ENCODE measurements at places on chromosomes 12 and 14.

DNA sequence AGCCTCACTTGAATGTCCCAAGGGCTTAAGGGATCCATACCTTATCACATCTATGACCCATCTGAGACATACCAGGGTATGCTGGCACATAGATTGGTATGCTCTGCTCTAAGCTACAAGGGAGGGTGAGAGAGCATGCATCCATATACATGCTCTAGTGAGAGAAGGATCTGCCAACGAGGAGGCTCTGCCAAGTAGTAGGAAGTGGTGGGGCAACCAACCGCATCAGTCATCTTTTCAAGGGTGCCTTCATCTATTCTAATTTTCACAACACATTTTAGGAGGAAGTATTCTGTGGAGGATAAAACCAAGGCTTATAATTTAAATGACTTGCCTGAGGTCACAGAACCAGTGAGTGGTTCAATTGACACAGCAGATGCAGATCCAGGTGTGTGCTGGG is 6.6 kb upstream of the PPM1A start:
- no peak for DNase-seq

- no peak for DNase-seq
Measured at GRCh38 chr12:51216642-51217041, 1.2 kb downstream of the POU6F1 start.

GRCh38 chr12:12088761-12089160 is 18.0 kb downstream of the BCL2L14 start:
- DNase-seq: no peak

- no peak for DNase-seq
Measured at GRCh38 chr12:104653730-104654664, 197.2 kb downstream of the CHST11 start.

GRCh38 chr12:90770861-90771260 is 184.1 kb downstream of the CCER1 start:
- no peak for DNase-seq

DNA sequence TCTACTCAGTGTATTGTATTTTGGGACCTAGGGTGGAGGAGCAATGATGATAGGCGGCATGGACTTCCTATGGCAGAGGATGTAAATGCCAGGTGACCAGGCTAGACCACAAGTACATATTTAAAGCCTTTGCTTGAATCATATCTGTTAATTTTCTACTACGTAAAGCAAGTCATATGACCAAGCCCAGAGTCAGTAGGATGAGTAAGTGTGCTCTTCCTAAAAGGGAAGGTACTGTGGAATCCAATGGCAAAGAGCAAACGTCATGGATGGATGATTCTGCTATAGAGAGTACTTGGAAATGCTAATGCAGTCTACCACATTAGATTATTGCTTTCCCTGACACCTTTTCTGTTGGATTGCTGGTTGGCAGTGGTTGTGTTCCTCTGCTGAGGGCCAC is 16.8 kb downstream of the GPATCH2L start:
- no peak for DNase-seq

GRCh38 chr14:104864267-104865080 is 594 bp upstream of the CEP170B start:
- DNase-seq: no peak

GRCh38 chr12:64025174-64025958 is 180.9 kb downstream of the SRGAP1 start:
- DNase-seq: no peak

DNA sequence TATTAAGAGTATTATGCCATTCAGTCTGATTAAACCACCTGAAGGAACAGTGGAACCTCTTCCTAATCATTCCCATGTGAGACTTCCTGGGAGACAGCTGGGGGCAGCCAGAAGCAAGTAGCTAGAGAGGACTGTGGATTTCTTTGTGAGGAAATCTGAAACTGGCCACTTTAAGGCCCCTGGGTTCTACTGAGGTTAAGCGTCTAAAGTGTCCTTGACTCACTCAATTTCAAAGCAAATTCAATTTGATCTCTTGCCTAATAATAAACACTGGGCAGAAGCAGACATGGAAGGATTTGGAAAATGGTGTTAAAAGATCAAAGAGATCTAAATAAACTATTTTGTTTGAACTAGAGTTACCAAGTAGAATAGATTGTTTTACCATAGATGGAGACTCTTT is 909.9 kb downstream of the NRXN3 start:
- DNase-seq: no peak

DNA sequence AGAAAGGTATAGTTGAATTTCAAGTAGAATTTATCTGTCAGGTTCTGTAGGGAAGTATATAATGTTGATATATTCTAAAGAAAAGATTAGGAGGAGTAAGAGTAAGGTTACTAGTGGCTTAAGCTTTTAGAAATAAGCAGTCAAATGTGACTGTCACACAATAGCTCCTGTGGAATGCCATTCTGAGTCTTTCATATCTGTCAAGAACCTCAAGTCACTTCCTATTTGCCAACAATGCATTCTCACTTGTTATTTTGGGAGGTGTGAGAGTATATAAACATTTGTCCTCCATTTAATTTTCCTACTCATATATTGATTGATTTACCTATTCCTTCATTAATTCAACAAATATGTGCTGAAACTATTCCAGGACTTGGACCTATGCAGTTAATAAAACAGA is 11.7 kb downstream of the CLEC9A start:
- no peak for DNase-seq

- DNase-seq: no peak
Measured at GRCh38 chr14:65206078-65206447, 103.7 kb upstream of the MAX start.

GRCh38 chr14:104342435-104343293 is 204.3 kb downstream of the KIF26A start:
- no peak for DNase-seq

GRCh38 chr14:53875324-53875897 is 81.2 kb downstream of the BMP4 start:
- DNase-seq: no peak

DNA sequence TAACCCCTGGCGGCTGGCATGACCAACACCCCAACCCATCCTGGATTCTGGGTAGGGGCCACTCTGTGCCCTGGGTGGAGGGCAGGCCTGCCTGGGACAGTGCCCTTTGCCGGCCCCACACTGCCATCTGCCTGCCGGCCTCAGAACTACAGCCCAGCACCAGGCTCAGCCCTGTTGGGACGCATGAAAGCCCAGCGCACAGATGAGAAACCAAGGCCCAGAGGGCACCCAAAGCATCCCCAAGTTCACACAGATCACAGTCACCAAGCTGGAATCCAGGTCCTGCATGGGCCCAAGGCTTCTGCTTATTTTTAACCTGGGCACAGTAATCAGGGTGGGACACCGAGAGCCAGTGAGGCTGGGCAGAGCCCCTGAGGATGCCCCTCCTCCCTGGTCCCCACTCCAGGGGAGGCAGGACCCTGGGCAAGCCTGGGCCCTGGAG is 26.2 kb downstream of the RFLNA start:
- peak; percentile 37 for DNase-seq

DNA sequence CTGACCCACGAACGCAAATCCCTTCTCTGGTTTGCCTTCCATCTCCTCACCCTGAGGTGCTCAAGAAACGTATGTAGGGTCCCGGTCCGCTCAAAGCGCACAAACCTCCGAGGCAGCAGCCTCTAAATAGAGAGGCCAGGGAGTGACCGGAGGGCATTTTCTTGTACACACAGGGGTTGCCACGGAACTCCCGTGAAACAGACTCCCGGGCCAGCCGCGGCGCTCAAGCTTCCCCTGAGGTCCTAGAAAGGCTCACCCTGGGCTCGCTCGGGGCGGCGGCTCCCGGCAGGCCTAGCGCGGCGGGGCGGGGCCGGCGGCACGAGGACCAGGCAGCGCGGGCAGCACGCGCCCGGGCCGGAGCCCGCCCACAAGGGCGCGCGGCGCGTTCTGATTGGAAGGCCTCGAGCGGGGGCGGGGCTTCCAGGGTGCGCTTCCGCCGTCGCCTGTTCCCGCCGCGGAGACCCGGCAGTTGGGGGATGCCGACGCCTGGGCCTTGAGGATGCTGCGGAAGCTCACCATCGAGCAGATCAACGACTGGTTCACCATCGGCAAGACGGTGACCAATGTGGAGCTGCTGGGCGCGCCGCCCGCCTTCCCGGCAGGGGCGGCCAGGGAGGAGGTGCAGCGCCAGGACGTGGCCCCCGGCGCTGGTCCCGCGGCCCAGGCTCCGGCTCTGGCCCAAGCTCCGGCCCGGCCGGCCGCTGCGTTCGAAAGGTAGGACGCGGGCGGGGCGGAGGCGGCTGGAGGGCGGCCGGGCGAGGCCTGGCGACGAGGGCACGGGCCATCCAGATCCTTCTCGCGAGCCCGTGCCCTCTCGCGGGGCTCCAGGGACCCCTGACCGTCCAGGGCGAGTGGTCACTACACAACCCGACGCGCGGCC is at the start of gene TDRD9:
TDRD9 (plus strand) TSS at position 446 of the 880 bp plus-strand sequence; CDS start at position 500, 54 bp downstream.
- DNase-seq: no peak

GRCh38 chr12:121767525-121768016 is 25.9 kb downstream of the RHOF start:
- DNase-seq: no peak

GRCh38 chr14:53890611-53891101 is 66.0 kb downstream of the BMP4 start:
- no peak for DNase-seq

DNA sequence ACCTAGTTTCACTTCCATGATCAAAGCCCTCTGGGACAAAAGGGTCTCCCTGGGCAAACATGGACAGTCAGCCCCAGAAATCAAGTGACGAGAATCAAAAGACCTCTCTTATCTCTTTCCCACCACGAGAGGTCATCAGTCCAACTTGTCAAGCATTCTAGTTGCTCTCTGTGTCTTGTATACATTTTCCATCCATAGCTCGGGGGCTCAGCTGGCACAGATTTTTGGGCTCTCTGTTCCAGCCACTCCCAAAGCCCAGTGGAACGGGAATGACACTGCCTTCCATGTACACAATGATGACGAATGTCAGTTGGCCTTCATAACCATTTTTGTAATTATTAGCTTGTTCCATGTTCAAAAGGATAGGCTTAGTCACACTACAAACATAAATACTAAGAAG is 29.7 kb downstream of the NOS1 start:
- no peak for DNase-seq

GRCh38 chr12:26156201-26156871 is 31.5 kb upstream of the BHLHE41 start:
- DNase-seq: no peak

DNA sequence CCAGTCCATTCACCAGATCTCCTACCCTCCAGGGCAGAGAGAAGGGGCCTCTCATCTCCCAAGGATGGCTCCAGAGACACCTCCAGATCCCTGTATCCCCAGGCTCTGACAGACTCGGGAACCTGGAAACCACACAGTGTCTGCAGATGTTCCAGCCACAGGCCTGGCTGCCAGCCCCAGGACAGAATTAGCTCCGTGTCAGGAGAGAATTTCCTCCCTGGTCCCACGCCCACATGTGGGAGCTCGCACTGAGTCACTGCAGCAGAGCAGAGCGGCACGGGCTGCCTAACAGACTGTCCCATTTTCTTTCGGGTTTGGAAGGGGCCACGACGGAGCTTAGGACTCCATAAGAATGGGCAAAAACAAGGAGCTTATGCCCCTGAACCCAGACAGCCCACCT is 33.6 kb downstream of the CMKLR1 start:
- DNase-seq: peak; percentile 19

GRCh38 chr12:101604132-101604531 is 9.4 kb downstream of the MYBPC1 start:
- no peak for DNase-seq

- DNase-seq: no peak
Measured at GRCh38 chr12:108318472-108319275, 20.4 kb downstream of the CMKLR1 start.

DNA sequence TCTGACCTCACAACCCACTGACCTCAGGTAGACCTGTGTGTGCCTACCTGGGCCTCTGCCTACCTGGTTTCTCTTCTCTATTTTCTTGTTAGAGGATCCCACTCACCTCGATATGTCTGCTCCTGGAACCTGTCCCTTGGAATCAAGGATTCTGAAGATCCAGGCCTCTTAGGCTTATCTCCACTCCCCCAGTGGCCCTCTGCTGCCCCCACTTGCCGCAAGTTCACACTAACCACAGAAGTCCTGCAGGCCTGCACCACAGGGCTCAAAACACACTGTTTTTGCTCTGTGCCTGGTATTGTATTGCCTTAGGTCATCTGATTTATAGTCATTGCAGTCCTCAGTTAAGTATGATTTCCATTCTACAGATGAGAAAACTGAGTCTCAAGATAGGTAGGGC is 15.3 kb upstream of the NRXN3 start:
- no peak for DNase-seq

DNA sequence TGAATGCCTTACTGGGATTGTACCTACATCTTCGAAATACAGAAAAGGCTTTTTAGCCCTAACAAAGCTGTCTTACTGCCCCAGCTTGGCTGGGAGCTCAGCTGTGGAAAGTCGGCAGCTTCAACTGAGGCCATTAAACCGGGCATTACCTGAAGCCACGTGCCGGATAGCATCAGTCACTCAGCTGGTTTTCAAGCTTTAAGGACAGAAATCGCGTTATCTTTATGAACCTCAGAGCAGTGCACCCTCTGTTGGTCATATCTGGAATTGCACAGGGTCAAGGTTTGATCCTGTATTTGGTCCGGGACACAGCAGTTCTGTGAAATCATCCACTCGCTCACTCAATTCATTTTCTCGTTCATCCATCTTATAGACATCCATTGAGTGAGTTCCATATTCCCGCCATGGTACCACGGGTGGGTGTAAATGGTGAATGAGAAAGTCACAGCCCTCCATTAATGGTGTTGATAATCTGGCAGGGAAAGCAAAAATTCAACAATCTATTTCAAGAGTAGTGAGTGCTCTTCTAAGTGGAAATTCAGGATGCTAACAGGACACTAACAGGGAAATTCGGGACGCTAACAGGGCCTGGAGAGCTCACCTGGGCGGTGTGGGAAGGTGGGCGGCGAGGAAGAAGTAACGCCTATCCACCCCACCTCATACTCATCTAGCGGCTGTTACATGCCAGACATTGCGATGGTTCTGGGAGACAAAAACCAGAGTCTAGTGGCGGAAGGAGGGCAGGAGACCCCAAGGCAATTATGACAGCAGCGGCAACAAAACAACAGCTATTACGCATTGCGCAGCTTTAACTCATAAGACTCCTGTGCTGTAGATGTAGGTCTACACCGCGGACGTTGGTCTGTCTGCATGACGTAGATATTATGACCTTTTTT is 60.6 kb upstream of the TCL1A start:
- DNase-seq: peak; percentile 13

DNA sequence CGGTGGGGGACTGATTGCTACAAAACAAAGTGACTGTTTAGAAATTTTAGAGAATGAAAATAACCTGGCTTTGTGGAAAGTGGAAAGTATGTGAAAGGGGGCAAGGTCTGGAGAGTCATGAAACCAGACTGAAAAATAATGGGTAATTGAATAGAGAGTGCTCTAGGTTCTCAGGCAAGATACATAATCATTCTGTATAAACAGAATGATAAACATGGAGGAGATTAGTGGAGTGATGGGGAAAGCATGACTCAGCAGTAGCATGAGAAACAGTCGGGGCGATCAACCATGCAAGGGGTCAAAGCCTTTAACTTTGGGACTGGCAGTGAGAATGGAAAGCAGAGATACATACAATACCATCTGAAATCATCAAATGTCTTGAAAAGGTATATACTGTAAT is 332.5 kb downstream of the CCER1 start:
- DNase-seq: no peak

DNA sequence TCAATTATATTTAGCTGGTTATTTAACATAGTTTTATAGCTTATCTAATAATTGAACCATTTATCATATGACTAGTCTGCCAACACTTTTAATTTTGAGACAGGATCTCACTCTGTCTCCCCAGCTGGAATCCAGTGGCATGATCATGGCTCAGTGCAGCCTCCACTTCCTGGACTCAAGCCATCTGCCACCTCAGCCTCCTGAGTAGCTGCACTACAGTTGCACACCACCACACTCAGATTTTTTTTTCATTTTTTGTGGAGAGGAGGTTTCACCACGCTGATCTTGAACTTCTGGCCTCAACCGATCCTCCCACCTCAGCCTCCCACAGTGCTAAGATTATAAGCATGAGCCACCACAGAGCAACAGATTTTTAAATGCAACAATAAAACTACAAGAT is 151.4 kb upstream of the MDGA2 start:
- no peak for DNase-seq

All from stimulated activated naive CD4-positive, alpha-beta T cell treated with Interleukin-2 at 50 U/mL for 16 hours (primary cell).